ENCODE measurements at places on chromosomes 5 and 9.

DNA sequence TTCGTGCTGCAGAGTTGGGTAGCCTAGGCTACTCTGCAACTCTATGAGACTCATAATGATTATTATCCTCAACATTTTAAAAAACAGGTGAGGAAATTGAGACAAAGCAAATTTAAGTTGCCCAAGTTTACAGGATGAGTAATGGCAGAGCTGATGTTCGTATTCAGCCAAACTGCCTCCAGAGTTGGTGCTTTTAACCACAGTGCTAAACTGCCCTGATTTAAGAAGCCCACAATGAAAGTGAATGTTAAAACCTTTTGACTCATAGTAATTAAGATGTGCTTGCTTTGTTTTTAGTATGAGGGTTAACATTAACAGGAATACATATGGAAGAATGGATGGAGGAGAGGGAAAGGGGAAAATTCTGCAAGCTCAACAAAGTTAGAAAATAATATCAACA, 15.9 kb upstream of the GABRB2 start:
- no peak for DNase-seq

GRCh38 chr5:91175708-91176107, 207.4 kb downstream of the ARRDC3 start:
- no peak for DNase-seq

GRCh38 chr9:104987743-104988142, 59.8 kb upstream of the ABCA1 start:
- peak; percentile 54 for DNase-seq

GRCh38 chr9:134376386-134377142, 50.3 kb downstream of the RXRA start:
- no peak for DNase-seq

DNA sequence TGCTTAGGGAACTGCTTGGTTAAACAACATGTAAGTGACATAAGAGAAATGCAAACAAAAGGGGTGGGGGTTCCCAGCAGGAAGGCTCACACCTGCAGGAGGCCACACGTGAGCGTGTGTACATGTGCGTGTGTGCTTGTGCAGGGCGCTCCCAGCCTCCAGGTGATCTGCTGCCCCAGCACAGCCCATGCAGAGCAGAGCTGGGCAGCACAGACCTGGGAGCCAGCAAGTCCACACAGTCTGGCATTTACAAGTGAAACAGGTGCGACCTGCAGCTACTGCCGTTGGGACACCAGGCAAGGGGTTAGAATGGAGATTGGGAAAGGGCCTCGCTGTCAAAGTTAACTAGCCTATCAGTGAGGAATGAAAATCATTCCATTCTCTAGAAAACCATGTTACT, 41.8 kb downstream of the GRAMD2B start:
- no peak for DNase-seq

DNA sequence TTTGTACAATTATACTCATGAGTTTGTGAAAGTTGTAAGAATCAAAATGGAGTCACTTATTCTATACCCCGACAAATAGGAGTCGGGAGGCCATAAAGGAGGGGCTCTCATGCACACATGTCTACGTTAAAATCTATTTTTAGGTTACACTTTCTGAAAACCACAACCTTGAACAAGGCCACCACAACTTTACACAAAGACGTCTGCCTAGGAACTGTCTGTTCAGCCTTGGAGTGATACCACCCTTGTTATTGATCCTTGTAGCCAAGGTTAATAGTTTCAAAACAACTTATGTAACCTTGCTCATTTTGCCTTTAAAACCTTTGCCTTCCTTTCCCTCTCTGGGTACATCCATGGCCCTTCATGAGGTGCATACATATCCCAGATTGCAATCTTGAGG, 4.1 kb upstream of the NDFIP1 start:
- DNase-seq, result no peak

GRCh38 chr5:180330810-180331646, 22.1 kb downstream of the GFPT2 start:
- DNase-seq, result peak; percentile 53

DNA sequence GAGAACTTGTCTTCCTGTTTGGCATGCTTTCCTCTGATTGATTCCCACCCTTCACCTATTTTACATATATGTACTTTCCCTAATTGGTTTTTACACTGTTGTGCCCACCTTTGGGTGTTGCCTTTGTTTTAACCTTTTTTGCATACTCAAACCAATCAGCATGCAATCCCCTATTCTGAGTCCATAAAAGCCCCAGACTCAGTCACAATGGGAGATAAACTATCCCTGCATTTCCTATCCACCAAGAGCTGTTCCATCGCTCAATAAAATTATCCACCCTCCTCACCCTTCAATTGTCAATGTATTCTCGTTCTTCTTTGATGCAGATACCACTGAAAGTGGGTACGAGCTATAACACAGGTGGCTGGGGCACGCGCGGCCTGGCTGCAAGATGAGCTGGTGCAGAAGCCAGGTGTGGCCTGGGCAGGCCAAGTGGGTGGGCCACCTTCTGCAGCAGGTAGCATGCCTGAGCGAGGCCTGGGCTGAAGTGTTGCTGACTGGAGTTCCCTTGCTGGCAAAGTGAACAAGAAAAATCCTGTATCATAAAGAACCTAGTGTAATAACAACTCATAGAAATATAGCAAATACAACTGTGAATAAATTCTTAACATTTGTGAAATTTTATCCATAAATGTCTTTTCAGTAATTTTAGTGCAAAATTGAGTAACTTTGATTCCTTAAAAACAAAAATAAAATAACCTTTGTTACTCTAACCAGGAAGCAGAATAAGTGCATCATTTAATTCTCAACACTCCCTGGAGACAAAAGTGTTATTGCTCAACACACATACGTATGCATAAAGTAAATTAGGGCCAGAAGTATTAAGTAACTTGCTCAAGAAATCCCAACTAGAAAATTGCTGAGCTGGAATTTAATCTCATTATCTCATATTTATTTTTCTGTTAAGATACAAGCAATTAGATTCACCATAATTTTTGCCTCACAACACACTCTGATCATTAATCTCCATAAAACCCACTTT, 685.3 kb upstream of the EDIL3 start:
- no peak for DNase-seq

DNA sequence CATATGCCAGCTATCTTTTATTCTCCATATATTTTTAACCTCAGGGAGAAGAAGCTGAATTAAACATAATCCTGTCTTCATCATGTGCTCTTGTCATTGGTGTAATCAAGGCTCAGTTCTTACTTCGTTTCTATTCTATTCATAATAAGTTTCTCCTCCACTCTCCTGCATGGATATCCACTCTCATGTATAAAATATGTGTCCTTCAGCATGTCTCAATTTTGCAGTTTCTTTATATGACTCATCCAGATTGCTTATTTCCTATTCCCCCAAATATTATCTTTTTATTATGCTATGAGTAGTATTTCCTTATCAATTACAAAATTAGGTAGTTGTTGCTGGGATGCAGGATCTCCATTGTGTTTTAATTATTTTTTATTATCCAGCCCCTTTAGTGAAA, 643.7 kb upstream of the ACO1 start:
- peak; percentile 21 for DNase-seq

GRCh38 chr5:149188383-149188782, 47.1 kb downstream of the ABLIM3 start:
- no peak for DNase-seq

GRCh38 chr5:129118405-129118804, 23.9 kb downstream of the ISOC1 start:
- DNase-seq, result no peak

GRCh38 chr5:56760723-56761122, 54.6 kb upstream of the MAP3K1 start:
- DNase-seq, result no peak

DNA sequence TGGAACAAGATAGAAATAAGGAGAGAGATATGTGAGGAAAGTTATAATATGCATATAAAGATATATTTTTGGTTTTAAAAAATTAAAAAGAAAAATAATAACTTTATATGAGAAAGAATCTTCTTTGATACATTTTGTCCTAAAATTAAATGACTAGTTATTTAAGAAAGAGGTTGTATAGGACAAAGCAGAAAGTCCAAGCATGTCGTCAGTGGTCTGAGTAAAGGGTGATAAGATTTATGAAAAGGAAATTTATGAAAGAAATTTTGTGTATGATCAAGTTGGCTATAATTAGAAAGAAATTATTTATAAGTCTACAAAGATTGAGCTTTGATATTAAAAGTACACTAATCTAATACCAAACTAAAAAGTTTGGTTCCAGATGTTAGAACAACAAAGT, 32.0 kb downstream of the GTF3C4 start:
- DNase-seq, result no peak

- DNase-seq, result no peak
Measured at GRCh38 chr9:136543280-136543679, 2.6 kb downstream of the NOTCH1 start.

DNA sequence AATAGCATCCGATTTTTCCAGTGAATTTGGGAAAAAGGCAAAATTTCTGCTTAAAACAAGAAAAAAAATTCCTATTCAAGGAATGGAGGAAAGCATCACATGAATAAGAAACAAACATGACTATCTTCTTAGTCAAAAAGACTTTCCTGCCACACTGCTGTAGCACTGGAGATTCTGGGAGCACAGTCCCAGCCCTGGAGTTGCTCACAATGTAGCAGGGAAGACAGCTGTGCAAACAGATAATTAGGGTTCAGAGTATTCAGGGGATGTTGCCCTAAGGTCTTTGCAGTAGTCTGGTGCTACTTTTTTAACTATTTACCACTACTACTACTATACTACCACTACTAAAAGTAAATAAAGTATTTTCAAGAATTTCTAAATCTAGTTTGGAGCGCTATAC, 86.5 kb downstream of the BNC2 start:
- no peak for DNase-seq

- no peak for DNase-seq
Measured at GRCh38 chr9:115437418-115437817, 319.5 kb upstream of the TNC start.

- DNase-seq, result no peak
Measured at GRCh38 chr9:8686516-8686915, 886.9 kb upstream of the DMAC1 start.

DNA sequence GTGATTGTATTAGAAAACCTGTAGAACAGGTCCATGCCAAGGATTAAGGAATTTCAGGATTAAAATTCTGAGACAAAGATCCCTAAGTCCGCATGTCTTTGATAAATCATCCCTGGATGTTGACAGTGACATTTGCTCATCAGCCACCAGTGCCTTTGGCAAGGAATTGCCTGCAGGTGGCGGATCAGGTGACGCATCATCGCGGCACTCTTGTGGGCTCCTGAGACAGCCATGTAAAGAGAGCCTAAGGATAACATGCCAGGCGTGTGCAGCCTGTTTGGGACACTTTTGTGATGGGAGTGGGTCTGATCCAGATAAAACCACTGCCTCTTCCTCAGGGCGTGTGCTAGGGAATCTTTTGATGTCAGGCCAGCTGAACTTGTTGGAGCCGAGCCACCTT, 40.6 kb downstream of the ADCY2 start:
- no peak for DNase-seq

GRCh38 chr9:3124001-3124400, 280.1 kb upstream of the PUM3 start:
- no peak for DNase-seq

DNA sequence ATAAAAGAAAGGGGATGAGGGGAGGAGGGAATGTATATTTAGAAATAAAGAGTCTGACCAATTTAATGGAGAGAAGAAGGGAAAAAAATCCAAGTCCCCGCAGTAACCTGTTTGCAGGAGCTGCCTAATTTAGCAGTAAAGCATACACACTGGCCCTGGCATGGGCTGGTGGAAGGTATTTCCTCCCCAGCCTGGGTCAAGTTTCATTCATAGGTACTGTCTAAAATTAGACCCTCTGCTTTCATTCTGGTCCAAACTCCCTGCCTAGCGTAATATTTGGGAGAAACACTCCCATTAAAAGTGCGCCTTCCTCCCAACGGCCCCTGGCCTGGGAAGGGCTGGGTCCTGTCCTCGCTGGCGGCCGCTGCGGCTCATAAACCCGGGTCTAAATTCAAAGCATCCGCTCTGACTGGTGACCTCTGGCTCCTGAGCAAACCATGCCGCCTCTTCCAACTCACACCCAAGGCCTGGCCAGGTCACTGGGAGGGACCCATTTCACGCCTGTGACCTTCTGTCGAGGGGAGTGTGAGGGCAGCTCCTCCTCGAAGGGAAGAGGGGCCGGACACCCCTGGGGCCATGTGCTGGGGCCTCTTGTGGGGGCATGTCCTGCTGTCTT, 123.2 kb downstream of the FGF18 start:
- no peak for DNase-seq

GRCh38 chr5:76941000-76941399, 11.8 kb upstream of the CRHBP start:
- peak; percentile 31 for DNase-seq

DNA sequence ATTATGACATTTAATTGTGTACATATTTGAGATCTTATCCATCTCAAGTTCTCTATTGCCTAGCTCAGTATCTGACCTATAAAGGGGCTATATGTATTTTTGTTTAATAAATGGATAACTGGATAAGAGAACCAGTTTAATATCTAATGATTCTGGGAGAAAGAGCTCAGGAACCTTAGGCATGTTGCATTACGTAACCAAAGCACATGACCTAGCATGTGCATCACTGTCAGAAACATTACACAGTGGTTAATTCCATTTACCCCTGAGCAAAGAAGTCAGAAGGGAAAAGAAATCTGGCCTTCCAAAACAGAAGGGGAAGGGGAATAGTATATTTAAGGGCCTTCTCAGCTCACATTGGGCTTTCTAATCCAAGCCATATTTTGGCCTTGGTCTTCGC, 12.3 kb downstream of the PAPPA start:
- DNase-seq, result no peak

DNA sequence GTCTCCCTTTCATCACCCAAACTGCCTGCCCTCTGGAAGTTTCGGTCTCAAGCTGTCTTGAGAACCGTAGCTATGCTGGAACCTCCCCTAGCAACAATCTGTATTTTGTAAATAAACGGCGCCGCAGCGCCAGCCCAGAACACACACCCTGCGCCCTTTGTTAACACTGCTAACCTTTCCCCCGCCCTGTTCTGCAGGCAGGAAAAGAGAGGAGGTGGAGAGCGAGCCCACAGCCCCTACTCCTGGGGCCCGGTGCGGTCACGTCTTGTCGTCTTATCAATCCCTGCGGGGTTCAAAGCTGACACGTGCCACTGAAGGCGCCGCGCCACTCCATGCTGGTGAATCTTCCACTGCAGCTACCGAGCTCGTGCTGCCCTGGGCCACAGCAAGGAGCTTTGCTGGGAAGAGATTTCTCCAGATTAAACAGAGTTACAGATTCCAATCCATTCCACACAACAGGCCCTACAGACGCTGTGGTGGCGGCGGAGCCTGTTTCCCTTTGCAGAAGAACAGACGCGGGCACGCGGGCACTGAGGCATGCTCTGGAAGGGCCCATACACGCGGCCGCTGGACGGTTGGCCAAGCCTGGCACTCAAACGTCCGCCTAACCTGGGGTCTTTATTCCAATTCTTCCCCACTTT, 25.3 kb downstream of the ZDHHC11B start:
- no peak for DNase-seq

GRCh38 chr9:79166005-79166404, 405.8 kb upstream of the TLE4 start:
- peak; percentile 23 for DNase-seq

DNA sequence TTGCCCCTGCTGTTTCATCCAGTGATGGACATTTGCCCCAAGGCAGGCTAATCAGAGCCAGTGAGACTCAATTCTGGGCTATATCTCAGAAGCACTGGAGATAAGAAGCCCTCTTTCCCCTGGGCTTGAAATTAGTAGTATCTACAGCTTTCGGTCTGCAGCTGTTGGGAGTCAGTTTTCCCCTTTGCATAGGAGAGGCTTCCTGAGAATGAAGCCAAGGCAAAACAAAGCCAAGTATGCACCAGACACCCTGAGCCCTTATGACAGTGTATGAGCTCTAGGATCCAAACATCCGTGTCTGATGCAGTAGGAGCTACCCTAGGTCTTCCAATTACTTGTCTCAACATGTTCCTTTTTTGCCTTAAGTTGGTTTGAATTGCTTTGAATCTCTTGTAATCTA, 79.2 kb upstream of the PANK3 start:
- peak; percentile 75 for DNase-seq

- DNase-seq, result no peak
Measured at GRCh38 chr5:76819851-76820525, 1.2 kb downstream of the F2RL1 start.
